ENCODE measurements at places on chromosomes 7 and 10.

DNA sequence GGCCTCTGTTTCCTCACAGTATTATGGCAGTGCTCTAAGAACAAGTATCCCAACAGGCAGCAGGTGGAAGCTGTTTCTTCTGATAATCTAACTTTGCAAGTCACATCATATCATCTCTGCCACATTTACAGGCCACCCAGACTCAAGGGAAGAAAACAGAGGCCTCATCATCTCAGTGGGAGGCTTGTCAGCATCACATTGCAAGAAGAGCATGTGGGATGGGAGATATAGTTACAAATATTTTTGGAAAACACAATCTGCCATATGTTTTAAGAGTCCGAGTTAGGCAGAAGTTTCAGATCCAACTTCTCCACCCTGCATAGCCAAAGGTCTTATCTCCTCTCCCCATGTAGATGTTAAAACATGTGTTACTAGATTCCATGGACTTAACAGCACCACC lies 130.4 kb upstream of the PDE1C start:
- DNase-seq, result no peak

DNA sequence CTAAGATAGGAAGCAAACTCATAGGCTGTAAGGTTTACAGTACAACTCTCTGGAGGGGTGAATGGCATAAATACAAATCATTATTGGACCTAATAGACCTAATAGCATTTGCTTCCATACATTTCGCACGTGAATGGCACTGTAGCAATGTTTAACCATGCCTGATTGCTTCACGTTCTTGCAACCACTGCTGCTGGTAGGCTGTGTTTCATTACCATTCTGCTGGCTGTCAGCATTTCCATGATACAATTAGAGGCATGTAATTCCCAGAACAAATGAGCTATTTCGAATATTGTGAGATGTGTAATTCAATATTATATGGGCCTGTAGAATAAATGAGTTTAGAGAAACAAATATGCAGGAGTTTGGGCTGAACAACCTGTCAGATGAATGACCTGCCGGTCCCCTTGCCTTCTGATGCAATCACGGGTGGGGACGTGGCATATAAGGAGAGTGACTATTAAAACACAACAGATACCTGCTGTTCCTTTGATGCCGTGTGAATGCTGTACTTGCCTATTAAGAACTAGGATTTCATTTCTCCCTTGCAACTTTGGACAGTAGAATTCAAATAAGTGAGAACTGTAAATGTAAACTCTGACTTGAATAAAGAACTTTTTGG lies 393.4 kb downstream of the ACTR3B start:
- no peak for DNase-seq

GRCh38 chr7:41825927-41826480 lies 123.1 kb upstream of the INHBA start:
- peak; percentile 7 for DNase-seq

GRCh38 chr10:85609509-85609908 lies 757.1 kb downstream of the GRID1 start:
- no peak for DNase-seq

- DNase-seq, result no peak
Observed at GRCh38 chr7:111108000-111108399, 17.1 kb downstream of the LRRN3 start.

DNA sequence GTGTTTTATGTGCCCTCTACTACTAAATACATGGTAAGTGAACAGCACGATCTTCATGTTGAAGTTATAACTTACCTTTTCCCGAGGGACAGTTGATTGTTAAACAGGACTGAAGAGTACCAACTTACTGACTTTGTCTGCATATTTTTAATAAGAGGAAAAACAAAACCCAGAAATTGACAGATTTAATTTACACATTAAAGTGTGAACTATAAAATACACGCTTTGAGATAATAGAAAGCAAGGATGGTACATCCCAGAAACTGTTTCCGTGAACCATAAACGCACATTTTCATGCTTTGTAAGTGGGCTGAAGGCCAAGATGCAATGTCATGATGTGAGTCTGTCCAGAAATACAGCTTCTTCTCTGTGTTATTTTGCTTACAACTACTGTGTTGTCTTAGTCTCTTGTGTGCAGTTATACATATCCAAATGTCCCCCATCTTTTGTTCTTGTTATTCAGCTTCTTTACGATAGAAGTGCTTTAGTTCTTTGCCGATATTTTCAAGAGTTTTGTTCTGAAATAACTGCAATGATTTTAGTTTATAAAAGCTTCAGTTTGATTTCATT lies 190.1 kb downstream of the MLLT10 start:
- DNase-seq, result peak; percentile 12

DNA sequence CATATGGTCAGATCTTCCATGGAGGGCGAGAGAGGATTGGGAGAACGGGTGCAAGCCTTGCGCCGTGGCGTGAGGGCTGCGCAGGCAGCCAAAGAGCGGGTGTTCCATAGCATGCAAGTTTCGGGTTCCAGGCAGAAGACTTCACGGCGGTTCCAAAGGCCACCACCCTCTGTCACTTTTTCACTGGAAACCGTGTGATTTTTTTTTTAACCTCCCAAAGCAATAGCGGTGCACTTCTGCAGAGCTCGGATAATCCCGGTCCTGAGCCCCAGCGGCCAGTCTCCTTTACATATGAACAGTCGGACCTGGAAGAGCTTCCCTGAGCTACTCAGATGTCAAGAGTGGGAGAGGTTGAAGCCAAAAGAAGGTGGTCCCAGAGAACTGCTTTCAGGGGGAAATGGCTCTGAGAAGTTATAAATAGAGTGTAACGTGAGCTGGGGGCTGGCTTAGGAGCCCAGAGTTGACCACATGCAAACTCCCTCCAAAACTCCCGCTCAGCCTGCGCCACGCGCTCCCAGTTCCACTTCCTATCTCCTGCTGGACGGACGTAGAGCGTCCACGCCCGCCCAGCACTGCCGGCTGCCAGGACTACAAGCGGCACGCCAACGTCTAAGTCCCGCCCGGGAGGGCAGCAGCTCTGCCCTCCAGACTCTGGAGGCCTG lies at the start of gene MEOX2:
Gene MEOX2, minus strand, starts transcription at position 389 of the 662 bp plus-strand sequence. Its CDS starts 281 bp downstream, at position 108.
- no peak for DNase-seq

GRCh38 chr10:13990392-13990805 lies 340.3 kb downstream of the FRMD4A start:
- DNase-seq, result no peak

- DNase-seq, result no peak
Observed at GRCh38 chr10:5996696-5997095, 19.4 kb upstream of the IL15RA start.

GRCh38 chr10:14810969-14811953 lies 26.6 kb downstream of the CDNF start:
- DNase-seq, result no peak

DNA sequence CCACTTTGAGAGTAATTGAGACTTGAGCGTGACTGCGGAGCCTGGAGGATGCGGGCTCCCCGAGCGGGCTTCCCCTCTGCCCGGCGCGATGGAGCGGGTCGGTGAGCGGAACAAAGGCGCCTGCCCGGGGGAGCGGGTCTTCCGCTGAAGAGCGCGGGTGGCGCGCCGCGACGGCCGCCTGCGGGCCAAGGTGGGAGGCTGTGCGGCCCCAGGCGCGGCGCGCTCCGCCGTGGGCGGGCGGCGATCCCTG lies at the start of gene GALNT17:
Gene GALNT17, plus strand, starts transcription at position 18 of the 250 bp plus-strand sequence.
- DNase-seq, result no peak

DNA sequence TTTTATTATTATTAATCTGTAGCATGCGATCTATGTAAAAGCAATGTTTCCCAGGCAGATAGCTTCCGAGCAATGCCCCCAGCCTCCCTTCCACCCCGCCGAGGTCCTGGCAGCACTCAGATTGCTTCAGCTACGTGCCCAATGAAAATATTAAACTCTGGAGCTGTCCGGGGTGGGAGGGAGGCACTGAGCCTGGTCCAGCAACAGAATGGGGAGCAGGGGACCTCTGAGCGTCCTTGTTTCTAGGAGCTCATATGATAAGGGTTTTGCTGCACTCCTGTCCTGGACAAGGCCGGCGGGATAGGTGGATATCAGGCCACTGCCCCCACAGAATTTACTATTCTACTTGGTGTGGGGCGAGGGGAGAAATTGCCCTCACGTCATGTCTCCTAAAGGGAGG lies 44.5 kb upstream of the CDK1 start:
- DNase-seq, result no peak

GRCh38 chr7:47044625-47045024 lies 537.3 kb downstream of the TNS3 start:
- DNase-seq, result no peak

GRCh38 chr7:64558781-64559180 lies 4.1 kb downstream of the ZNF680 start:
- DNase-seq, result no peak

DNA sequence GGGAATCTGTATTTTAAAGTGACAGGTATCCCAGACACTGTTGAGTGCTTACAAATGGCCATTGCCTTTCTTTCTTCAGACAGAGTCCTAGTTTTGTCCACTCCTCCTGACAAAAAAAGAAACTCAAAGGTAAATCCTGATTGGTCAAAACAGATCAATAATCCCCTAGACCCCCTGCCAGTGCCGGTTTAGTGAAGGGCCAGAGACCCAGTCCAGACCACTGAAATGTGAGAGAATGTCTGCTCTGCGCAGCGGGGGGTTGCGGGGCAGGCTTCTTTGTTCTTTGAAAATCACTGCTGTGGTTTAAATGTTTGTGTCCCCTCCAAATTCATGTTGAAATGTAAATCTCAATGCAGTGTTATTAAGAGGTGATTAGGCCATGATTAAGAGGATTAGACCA lies 177.7 kb upstream of the GPR26 start:
- no peak for DNase-seq

- no peak for DNase-seq
Observed at GRCh38 chr10:89163265-89163995, 43.7 kb downstream of the CH25H start.

GRCh38 chr10:93773120-93773519 lies 15.4 kb downstream of the LGI1 start:
- DNase-seq, result no peak

DNA sequence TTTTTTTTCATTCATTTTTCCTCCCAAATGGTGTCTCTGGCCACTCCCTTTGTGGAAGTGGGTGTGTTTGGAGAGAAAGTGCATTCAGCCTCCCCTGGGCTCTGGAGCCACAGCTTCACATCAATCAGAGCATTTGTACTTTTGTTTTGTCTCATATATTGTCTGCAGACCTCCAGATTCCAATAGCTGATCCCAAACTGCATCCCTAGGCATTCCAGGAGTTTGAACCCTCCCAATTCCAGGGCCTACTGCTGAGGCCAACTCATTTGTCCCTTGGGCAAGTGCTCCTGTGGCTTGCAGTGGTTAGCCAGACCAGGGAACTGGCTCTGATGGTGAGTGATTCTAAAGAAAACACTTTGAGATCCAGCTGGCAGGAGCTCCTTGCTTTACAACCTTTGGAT lies 163.3 kb downstream of the IPMK start:
- no peak for DNase-seq

DNA sequence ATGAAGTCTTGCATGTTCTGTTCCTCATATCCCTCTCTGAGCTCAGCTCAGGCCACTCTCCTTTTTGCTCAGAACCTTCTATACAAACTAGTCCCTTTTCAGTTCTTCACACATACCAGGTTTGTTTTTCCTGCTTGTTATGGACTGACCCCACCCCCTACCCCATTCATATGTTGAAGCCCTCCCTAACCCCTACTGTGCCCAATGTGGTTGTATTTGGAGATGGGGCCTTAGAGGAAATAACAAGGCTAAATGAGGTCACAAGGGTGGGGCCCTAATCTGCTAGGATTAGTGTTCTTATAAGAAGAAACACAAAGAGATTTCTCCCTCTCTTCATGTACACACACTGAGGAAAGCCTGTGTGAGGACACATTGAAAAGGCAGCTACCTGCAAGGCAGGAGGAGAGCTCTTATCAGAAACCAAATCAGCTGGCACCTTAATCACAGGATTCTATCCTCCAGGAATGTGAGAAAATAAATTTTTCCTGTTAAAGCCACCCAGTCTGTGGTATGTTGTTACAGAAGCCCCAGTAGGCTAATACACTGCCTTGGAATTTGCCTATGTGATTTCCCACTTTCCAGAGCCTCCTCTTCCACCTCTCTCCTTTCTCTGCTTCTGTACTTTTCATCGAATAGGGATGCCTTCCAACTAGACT lies 67.3 kb upstream of the DNAJB12 start:
- no peak for DNase-seq

GRCh38 chr7:12764458-12764891 lies 77.0 kb downstream of the ARL4A start:
- no peak for DNase-seq

- no peak for DNase-seq
Observed at GRCh38 chr7:106767498-106768323, 97.4 kb upstream of the PIK3CG start.

DNA sequence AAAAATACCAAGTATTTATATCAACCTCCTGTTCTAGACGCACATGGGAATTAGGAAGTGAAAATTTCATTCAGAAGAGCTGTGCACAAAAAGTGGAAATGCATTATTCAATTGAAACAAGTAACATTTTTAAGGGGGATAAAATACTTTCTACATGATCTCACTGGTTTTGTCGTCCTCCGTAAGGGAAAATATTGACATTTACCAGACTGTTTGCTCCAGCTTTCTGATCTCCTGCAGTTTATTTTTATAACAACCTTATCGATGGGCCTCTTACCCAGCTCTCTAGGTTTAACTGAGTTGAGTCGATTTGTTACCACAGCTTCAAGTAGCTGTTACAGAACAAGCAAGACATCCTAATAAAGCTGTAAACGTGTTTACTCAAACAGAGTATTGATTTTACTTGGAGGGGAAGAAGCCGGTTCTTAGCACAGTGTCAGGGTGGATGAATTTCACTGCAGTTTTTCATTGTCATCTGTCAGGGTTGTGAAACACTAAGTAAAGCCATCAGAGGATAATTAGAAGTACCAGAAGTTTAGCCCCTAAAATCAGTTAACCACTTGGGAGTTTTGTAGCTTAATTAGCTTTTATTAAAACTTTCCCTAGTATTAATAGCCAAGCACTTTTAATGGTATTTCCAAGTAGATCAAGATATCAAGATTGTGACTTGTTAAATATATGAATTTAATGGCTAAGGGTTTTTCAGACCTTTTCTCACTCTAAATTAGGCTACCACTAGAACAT lies 142.6 kb upstream of the KAT6B start:
- no peak for DNase-seq

- peak; percentile 83 for DNase-seq
Observed at GRCh38 chr10:17607603-17608332, 9.4 kb downstream of the HACD1 start.

GRCh38 chr7:124662937-124663336 lies 102.7 kb downstream of the GPR37 start:
- DNase-seq, result no peak

- DNase-seq, result no peak
Observed at GRCh38 chr10:133592716-133593115, 27.3 kb upstream of the SYCE1 start.

DNA sequence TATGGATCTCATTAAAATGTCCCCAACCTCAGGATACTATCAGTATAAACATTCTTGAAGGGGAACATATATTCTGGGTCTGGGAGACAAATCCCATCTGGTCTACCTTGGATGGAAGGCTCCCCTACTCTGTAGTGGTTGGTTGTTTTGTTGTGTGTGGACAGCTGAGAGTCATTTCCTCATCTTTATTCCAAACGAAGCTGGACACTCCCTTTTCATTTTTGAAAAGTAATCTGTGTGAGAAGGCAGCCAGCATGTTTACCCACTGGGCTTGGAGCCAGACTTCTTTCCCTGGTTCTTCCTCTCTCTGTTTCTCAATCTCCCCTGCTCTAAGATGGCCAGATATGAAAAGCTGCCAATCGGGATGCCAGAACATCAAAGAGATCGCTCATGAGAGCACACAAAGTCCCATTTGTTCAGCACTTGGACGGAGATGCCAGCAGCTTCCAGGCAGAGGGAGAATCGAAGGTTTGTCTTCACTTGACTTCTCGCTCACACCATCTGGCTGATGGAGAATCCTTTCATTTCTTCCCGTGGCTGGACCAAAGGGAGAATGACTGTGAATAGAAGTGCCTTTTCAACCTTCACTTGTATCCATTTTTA lies 108.1 kb upstream of the AGR3 start:
- DNase-seq, result no peak
